ENCODE measurements at places on chromosomes 6 and 20. TPM values are rescaled to one million over a fixed set of nuclear protein-coding genes. Genes with fewer than 3 reads are reported as not detected.
A peak's percentile ranks its signal among the peaks of the same experiment; 100 is the strongest.

The CDH22 gene
- not detected for total RNA-seq

The FNDC1 gene
- total RNA-seq: not detected

The TPBG gene
- 0.07 TPM for total RNA-seq

The TCF15 gene
- total RNA-seq: not detected

The CTAGE9 gene
- not detected for total RNA-seq

DNA sequence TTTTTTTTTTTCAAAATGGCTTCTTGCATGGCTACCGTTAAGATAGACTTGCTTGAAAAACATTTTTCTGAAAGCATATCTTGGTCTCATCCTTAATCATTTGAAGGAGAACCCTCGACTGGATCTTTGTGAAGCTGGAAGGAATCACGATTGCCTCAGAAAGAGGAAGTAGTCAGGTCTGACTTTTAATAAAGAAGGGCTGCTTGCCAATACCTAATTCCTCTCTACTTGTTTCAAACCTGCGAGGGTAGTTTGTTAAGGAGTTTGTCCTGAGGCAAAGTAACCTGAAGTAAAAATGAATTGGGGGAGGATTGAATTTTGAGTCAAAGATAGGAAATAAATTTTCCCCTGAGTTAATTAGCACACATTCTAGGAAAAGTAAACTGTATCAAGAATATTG is 288.1 kb upstream of the MAP3K7 start:
- DNase-seq: no peak

DNA sequence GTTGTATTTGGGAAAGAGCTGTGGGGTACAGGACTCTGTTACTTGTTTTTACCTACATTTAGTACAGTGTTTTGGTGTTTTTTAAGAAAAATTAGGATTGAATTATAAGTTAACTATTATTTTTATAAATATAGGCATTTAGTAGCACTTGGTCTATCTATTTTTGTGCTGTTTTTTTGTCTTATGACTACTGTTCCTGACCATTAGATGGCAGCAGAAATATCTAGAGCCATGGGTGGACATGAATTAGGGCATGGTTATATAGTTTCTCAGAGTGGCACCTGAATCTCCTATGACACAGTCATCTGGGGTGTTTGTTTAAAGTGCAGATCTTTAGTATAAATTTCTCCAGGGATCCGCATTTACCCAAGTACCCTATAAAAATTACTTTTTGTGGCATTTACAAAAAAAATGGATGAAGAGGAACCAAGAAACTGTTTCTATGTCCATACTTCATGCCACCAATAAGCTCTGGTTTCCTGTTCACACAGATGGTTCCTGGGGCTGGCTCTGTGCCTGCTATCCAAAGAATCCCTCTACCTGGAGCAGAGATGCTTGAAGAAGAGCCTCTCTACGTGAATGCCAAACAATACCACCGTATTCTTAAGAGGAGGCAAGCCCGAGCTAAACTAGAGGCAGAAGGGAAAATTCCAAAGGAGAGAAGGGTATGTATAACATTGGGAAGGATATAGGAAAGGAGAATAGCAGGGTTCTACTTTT is 19.8 kb downstream of the NFYA start:
- no peak for DNase-seq

DNA sequence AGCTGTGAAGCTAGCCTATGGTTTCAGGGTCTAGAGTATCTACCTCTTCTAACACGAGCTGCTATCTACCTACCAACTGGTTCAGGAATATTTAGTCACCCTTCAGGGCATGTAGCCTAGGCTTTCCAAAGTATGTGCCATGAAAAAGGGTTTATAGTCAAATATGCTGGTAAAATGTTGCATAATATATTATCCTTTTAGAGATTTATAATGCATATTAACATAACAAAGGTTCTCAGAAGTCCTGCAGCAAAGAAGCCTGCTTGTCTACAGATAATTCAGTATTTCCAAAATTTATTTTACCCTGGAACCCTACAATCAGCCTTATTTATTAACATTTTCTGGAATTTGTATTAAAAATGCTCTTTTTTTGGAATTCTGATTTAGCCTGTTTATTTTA is 56.0 kb downstream of the PRDM13 start:
- no peak for DNase-seq

DNA sequence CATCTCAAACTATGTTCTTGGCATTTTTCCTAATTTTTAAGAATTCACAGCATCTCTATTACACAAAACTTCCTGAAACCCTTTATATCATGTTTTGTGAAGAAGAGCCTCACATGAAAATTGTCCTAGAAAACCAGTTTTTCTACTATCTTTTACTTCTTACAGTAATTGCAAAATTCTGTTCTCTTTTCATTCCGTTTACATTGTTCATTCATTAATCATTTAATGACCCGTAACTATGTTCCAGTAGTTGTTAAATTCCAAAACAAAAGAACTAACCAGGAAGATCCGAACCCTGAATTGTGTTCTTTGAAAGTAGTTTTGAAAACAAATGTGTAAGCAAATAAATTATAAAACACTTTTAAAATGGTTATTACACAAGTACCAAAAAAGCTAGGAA is 597.0 kb downstream of the EYS start:
- no peak for DNase-seq

DNA sequence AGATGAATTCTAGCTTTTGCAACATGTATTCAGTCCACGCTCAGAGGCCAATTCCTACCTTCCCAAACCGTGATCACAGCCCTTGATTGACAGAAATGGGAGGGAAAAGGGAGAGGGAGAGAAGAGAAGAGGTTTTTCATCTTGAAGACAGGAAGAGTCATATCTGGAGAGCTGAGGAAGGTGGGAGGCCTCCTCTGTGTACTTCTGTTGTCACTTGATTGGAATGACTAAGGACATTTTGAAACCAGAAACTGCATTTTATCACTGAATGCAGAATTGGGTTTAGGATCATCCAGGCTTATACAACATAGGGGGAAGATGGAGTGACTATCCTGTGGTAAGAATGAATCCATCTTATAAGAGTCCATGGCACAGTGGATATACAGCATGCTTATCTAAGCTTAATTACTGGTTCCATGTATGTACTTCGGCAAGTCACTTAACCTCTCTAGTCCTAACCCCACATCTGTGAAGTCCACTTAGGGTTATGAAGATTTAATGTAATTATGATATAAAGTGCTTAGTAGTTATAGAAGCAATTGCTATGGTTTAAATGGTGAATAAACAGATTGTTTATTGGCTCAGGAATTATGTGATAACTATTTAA is 144.0 kb downstream of the BCKDHB start:
- no peak for DNase-seq

- DNase-seq: no peak
These were observed 93.9 kb upstream of the OGFRL1 start for GRCh38 chr6:71194724-71195123.

GRCh38 chr6:43253401-43253800 is 10.1 kb downstream of the TTBK1 start:
- DNase-seq: no peak

DNA sequence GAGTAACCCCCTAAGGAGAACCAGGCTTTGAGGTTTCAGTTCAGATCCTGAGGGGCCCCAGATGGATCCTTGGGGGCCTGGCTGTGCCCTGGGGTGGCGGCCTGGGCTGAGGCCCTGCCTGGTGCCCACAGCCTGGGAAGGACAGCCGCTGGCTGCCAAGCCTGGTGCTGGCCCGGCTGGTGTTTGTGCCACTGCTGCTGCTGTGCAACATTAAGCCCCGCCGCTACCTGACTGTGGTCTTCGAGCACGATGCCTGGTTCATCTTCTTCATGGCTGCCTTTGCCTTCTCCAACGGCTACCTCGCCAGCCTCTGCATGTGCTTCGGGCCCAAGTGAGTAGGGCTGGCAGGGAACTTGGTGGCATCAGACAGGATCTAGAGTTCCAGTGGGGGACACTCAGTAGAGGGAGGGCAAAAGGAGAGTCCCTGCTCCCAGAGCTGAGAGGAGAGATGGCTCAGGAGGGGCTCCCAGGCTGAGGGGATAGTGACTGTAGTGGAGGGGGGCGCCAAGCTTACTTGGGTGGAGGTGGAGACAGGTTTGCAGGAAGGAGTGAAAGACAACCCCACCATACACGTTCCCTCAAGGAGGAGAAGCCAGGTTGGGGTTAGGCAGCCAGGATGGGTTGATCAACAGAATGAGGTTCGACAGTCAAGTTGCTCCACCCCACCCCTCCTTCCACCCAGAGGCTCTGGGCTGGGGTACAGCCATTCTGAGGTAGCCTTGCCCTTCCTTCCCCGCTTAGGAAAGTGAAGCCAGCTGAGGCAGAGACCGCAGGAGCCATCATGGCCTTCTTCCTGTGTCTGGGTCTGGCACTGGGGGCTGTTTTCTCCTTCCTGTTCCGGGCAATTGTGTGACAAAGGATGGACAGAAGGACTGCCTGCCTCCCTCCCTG is 9.5 kb downstream of the SLC29A1 start:
- peak; percentile 54 for DNase-seq
